Muscle of leg (tissue), 16 donors: ENCODE measurements at places on chromosomes 6 and 20. TPM values are rescaled to one million over a fixed set of nuclear protein-coding genes. Genes with fewer than 3 reads are reported as not detected.

DNA sequence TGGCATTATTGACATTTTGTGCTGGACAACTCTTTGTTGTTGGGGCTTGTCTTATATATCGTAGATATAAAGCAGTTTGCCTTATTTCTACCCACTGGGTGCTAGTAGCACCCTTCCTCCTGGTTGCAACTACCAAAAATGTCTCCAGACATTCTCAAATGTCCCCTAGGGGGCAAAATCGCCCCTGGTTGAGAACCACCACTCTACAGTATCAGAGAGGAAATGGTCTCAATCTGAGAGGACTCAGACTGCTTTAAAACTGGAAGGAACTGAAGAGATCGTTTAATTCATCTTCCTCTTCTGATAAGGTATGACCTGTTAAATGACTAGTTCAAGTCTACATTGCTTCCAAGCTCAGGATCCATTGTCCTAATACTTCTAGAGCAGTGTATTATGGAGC is 14.9 kb downstream of the SH3BGRL2 start:
- DNase-seq = no peak

DNA sequence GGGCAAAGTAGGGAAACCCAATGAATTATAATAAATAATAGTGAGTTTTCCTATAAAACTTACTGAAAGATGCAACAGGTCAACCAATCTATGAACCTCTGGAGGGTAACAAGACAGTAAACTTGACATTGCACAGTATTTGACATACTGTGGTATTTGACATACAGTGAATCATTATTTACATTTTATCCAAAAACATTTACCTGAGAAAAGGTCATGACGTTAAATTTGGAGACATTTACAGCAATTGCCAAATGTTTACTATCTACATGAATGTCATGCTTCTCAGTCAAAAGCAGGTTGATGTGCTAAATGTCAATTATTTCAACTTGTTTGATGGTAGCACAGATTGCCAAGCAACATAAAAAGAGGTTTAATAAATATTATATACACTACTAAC is 35.8 kb upstream of the NOX3 start:
- DNase-seq = no peak

GRCh38 chr6:3913077-3913957 is 64.1 kb downstream of the FAM50B start:
- DNase-seq = peak; percentile 98

DNA sequence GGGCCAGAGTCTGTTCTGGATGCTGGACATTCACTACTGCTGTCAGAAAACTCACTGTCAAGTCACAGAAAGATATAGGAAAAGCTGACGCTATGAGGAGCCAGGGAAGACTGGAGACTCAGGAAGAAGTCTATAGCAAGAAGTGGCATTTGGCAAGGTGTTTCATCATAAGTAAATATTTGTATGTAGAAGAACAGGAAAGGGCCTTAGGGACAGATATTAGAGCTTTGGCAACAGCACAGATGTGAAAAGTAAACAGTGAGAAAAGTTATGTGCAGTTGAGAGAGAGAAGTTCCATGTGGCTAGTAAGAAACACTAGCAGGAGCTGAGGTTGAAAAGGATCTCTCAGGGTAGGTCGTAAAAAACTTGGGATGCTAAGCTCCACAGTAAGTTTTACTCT is 868.9 kb downstream of the PHF3 start:
- no peak for DNase-seq

- no peak for DNase-seq
Measured at GRCh38 chr6:128712898-128713297, 170.0 kb upstream of the LAMA2 start.

GRCh38 chr6:142935553-142936517 is 9.1 kb downstream of the HIVEP2 start:
- DNase-seq = no peak

DNA sequence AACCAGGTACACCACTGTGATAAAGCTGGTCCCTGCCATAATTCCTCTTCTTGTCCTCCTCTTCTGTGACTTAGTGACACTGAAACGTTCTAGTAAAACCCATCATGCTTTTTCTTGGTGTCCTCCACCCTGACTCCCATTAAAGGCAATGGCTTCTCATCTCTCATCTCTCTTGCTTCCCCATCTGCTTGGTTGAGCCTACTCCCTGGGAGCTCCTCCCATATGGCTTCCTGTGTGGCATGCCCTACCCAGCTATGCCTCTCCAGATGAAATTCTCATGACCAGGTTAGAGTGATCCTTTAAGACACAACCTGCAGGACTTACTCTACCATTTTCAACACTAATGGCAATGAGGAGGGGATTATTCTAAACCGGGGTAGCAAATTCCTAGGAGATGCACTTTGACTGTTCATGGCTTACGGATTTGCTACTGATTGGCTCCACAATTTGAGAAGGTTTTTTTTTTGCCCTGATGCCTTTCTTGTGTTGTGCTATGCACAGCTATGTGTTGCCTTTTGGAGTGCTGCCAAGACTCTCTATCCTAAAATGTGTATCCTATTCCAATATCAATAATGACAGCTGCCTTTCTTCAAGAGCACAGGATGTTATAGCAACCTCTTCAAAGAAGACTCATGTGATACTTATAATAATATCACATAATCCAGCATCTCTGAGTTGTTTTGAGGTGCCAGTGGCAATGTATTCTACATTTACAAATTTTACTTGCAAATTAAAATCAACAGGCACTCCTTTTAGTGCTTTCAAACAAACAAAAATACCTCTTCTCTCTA is 6.1 kb downstream of the SIRPG start:
- DNase-seq = no peak

- no peak for DNase-seq
Measured at GRCh38 chr6:96065213-96065612, 49.4 kb downstream of the FUT9 start.

DNA sequence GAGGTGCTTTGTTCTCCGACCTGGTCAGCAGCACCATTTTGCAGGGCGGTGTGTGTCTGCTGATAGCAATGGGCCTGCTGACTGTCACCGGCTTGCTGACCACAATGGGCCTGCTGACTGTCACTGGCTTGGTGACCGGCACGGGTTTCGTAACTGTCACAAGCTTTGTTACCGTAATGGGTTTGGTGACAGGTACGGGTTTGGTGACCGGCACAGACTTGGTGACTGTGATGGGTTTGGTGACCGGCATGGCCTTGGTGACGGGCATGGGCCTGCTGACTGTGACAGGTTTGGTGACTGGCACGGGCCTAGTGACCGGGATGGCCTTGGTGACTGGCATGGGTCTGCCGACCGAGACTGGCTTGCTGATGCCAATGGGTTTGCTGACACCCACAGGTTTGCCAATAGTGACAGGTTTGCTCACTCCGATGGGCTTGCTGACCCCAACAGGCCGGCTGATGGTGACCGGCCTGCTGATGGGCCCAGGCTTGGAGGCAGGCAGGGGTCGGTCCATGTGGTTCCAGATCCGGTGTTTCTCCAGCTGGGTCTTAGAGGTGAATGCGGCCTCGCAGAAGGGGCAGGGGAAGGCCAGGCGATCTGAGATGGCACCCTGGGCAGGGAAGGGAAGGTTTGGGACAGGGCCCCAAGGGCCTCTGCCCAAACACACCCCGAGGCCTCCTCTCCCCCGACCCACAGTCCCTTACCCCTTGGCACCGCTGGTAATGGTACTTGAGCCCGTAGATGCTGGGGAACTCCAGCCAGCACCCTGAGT is 3.4 kb downstream of the ZNF512B start:
- DNase-seq = no peak

DNA sequence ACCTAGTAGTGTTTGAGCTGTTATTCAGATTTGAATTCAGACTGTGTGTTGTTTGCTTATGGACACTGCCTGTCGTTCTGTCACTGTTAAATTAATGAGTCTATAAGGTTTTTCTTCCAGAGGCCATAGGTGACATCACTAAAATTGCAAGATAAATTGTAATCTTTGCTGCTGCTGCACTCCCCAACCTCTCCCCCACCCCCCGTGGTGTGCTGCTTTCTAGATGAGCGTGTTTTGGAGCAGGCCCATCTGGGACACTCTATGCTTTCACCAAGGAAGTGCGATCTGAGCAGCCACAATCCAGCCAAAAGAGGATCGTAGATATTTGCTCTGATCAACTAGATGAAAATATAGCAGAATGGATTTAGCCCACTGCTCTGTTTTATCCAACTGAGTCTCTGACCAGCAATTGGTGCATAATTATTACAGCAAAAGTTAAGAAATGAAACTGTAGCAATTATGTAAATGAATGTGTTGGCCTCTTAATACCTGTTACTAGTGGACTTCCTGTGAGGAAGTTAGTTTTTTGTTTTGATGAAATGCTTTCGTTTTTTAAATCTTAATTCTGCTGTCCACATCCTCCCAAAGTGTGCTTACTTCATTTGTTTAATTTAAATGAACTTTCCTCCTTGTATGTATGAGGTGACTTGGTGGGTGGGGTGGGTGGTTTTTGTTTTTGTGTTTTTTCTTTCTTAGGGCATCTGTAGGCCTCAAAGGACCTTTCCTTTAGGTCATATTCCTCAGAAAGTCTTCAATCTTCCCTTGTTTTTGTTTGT is 58.1 kb downstream of the RPRD1B start:
- DNase-seq = no peak

GRCh38 chr6:40672087-40672486 is 84.9 kb upstream of the LRFN2 start:
- no peak for DNase-seq

DNA sequence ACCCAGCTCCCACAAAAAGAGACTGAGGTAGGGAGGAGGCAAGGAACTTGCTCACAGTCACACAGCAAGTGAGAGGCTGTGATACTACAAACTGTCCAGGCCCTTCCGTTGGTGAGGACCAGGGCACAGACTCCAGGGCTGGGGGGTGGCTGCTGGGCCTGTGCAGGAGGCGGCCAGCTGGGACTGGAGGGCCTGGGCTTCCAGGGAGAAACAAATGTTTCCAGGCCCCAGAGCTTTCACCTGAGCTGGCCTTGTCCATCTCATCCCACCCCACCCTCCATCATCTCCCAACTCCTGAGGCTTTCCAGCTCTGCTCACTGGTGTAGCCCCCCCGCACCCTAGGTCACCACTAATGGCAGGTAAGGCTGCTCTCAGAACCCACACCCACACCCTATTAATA is 86.0 kb downstream of the GRM4 start:
- no peak for DNase-seq

GRCh38 chr20:63696628-63697356 is at the start of gene TNFRSF6B:
Gene TNFRSF6B (plus strand): TSS chr20:63696652. CDS start chr20:63696768, 116 bp downstream.
- no peak for DNase-seq

DNA sequence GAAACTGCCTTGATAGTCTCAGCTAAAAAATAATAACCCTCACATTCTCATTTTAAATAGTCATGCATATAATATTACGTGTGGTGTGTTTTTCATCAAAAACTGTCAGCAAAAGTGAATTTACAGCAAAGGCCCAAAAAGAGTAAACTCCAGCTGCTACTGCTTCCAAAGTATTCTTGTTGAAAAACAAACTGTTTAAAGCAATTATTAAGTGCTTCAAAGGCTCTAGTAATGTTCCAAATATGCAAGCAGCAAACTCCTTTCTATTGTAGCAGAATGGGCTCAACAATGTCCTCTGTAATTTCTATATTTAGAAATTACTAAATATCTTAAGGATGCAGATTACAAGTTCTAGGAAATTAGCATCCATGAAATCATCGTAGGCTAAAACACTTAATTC is 280.0 kb upstream of the TBX18 start:
- DNase-seq = peak; percentile 52

DNA sequence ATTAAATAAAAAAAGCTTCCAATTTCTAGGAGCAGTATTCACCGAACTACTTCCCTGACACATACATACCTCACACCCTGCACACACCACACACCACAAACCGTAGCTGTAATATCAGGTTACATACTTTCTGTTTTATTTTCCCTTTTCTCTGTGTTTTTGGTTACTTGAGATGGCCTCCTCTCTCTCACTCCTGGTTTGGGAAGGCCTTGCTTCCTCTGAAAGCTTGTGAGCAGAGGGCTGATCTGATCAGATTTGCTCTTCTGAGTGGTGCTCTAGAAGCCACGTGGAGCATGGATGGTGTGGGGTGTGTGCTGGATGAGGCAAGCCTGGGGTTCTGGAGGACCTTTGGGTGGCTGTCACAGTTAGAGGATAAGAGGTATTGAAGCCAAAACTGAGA is 20.9 kb downstream of the UTRN start:
- DNase-seq = no peak

DNA sequence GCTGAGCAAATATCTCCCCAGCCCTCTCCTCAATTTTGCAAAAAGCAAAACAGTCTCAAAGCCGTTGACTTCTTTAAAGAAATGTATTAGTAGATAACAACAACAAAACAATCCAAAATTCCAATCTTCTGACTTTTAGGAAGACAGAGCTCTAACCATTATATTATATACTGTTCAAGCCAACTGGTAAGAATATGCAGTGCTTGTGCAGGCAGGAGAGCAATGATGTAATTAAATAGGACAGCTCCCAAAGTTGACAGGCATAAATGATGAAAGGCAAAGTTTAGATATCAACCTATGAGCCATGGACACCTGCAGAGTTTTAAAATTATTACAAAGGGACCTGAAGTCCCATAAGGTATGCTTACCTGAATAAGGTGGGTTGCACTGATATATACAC is 16.6 kb upstream of the CEP85L start:
- DNase-seq = peak; percentile 30

GRCh38 chr6:14910692-14911547 is 334.9 kb upstream of the JARID2 start:
- peak; percentile 77 for DNase-seq

GRCh38 chr6:106849120-106849519 is 125.4 kb downstream of the CD24 start:
- DNase-seq = no peak

- DNase-seq = no peak
Measured at GRCh38 chr6:142796571-142796970, 148.4 kb downstream of the HIVEP2 start.

DNA sequence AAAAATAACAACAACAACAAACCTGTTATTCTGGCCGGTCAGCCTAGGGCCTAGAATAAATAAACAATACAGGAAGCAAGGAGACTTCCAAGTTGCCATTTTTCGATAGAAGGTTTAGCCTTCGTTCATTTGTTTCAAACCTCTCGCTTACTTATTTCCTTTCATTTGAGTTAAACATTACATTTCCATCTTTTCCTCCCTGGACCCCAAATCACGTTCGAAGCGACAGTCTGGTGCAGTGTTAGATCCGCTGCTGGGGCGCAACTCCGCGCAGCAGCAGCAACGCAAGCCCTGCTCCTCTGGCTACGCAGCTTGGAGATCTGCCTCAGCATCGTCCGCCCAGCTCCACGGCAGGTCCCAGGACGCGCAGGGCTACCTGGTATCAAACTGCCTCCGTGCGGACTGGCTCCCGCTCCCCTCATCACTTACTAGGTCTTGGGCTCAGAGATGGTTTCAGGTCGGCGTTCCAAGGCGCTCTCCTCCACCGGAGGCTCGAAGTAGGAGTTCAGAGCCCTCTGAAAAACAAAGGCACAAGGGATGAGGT is 530 bp downstream of the TDP2 start:
- no peak for DNase-seq

GRCh38 chr6:29696147-29697125 is 15.5 kb upstream of the ZFP57 start:
- DNase-seq = no peak

- DNase-seq = no peak
Measured at GRCh38 chr6:126015863-126016262, 29.5 kb downstream of the TRMT11 start.

- DNase-seq = no peak
Measured at GRCh38 chr6:93238632-93239031, 180.7 kb downstream of the EPHA7 start.

- peak; percentile 82 for DNase-seq
Measured at GRCh38 chr6:134175532-134176263, 123.3 kb upstream of the SLC2A12 start.

The MRPL18 gene
- 80.2 TPM for polyA plus RNA-seq

The REM1 gene
- 4.9 TPM for polyA plus RNA-seq

The SLC44A4 gene
- polyA plus RNA-seq = 0.20 TPM

The MDFI gene
- polyA plus RNA-seq = 82.4 TPM

The GSTA2 gene
- polyA plus RNA-seq = not detected

The LY6G6F gene
- not detected for polyA plus RNA-seq
